ENCODE measurements at places on chromosomes 5 and 9.

- DNase-seq, result no peak
These were observed 325.4 kb downstream of the RFX3 start for GRCh38 chr9:3200331-3200774.

DNA sequence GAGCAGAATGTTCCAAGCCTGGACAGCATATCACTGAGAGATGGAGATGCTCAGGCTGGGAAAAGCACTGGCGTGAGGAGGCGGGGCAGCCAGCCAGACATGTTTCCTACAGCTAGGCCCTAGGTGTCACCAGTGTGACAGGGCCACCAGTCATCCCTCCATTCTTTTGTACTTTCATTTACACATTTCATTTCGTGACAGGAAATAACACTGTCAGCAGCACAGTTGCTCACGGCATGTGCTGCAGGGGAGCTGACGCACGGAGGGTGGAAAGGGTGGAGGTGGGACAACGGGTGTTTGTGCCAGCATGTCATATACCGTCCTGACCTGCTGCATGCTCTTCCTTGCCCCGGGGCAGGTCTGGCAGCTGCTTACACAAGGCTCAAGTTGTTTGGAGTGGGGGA is 14.8 kb upstream of the CEMIP2 start:
- DNase-seq, result peak; percentile 89

- DNase-seq, result no peak
These were observed 21.4 kb downstream of the SPINK1 start for GRCh38 chr5:147809830-147810666.

DNA sequence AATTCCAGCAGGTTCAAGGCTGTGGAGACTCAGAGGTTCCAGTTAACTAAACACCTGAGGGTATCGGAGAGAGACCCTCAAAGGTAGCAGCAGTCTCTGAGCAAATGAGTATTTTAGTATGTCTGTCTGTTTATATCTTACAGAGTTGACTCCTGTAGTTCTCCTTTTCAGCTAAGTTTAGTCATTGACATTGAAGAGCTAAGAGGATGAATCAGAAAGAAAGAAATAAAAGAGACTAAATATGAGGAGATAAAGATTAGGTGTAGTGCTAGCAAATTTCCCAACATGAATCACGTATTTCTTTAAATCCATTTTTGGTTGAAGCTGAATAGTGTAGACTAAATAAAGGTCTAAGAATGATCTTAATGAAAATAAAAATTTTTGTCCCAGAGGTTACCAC is 474.0 kb upstream of the RGMB start:
- DNase-seq, result no peak

Measured in stimulated activated CD4-positive, alpha-beta T cell treated with anti-CD3 and anti-CD28 coated beads, Interleukin-4, amount 100 ng/mL, for 24 hours (primary cell).